ENCODE measurements at places on chromosomes 16 and 17.

GRCh38 chr17:57260325-57261083 is 4.2 kb downstream of the MSI2 start:
- peaks cover 66% of the 10 kb centered on the region for H3K4me1 ChIP-seq
- no peaks in the 10 kb centered on the region for H3K27me3 ChIP-seq
- no peak for DNase-seq
- peaks cover 11% of the 10 kb centered on the region for H3K36me3 ChIP-seq

DNA sequence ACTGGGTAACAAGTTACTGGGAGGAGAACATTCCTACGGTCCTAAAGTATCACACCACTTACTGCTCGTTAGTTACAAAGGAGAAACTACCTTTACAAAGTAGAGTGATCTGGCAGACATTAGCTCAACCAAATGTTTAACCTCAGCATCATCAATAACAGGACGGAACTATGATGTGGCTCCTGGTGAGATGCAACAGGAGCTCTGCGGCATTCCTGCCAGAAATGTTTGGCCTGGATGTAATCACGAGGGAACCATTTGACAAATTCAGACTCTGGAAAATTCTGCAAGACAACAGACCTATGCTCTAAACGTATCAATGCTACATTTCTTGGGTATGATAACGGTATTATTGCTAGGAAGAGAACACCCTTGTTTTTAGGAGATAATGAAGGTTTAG is 80.4 kb downstream of the MRM3 start:
- DNase-seq, result no peak
- no peaks in the 10 kb centered on the region for H3K4me1 ChIP-seq
- H3K27me3 ChIP-seq, result no peaks in the 10 kb centered on the region
- no peaks in the 10 kb centered on the region for H3K36me3 ChIP-seq
- H3K27ac ChIP-seq, result no peak overlapping the region
- H3K4me3 ChIP-seq, result no peak overlapping the region

DNA sequence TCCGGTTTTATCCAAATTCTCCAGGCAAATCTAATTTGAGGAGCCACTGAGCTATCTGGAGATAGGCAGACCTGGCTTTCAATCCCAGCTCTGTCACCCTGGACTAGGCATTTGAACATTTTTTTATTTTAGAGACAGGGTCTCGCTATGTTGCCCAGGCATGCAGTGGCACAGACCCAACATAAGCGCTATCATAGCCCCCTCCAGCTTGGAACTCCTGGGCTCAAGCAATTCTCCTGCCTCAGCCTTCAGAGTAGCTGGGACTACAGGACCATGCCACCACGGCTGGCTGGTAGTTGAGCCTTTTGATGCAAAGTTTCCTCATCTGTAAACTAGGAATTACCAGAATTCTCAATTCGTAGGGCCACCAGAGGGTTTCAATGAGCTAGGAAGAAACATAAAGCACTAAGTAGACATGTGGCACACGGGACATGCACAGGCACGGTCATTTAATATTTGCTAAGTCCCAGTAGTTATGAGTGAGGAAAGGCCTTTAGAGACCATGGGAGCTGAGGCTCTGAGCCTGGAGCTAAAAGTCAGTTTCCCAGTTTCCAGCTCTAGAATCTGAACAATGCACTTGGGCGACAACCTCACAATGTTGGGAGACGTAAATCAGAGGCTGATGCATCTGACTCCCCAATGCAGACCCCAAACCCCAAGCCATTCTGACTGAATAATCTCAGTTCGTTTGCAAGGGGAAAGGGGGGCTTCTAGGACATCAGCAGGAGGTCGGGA is 1.1 kb downstream of the ELOB start:
- H3K4me1 ChIP-seq, result no peaks in the 10 kb centered on the region
- no peaks in the 10 kb centered on the region for H3K27me3 ChIP-seq
- no peak for DNase-seq
- H3K36me3 ChIP-seq, result peaks cover 12% of the 10 kb centered on the region

- H3K27me3 ChIP-seq, result no peaks in the 10 kb centered on the region
- peaks cover 4% of the 10 kb centered on the region for H3K4me1 ChIP-seq
- peak within 1 kb of the TSS; percentile 91 for H3K4me3 ChIP-seq
- DNase-seq, result peak; percentile 82
- no peaks in the 10 kb centered on the region for H3K36me3 ChIP-seq
- peak within 1 kb of the TSS; percentile 78 for H3K27ac ChIP-seq
These were observed at the start of gene SLFN12 for GRCh38 chr17:35432176-35433074. SLFN12 (minus strand) TSS chr17:35432500; CDS start chr17:35423028, 9,472 bp downstream.

DNA sequence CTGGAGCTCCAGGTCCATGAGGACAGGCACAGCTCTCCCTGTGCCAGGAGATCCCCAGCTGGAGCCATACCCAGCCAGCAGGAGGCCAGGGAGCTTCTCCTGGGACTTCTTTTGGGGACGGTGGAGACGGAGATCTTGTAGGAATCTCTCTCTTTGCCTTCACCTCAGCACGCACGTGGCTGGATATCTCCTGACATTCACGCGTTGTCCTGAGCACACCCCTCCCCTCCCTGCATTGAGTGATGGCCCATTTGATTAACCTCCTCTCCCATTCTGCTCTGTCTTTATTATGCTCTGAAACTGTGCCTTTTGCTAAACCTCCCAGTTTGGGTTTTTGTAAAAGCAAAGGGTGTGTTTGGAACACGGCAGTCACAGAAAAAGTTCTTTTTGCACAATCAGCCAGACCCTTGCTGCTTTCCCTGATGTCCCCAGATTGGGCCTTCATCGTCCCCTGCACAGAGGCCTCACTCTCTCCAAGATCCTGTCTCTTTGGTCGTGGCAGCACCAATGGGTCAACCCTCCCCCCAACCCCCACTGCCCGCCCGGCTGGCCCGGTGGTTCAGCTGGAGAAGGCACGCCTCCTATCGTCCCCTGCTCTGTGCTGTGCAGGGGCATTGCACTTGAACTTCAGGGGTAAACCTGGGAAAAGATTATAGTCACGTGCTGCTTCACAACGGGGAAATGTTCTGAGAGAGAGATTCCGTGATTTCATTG is 32.5 kb upstream of the LGALS9 start:
- H3K4me3 ChIP-seq, result no peak overlapping the region
- peaks cover 45% of the 10 kb centered on the region for H3K36me3 ChIP-seq
- peaks cover 16% of the 10 kb centered on the region for H3K4me1 ChIP-seq
- DNase-seq, result no peak
- H3K27me3 ChIP-seq, result no peaks in the 10 kb centered on the region
- no peak overlapping the region for H3K27ac ChIP-seq

DNA sequence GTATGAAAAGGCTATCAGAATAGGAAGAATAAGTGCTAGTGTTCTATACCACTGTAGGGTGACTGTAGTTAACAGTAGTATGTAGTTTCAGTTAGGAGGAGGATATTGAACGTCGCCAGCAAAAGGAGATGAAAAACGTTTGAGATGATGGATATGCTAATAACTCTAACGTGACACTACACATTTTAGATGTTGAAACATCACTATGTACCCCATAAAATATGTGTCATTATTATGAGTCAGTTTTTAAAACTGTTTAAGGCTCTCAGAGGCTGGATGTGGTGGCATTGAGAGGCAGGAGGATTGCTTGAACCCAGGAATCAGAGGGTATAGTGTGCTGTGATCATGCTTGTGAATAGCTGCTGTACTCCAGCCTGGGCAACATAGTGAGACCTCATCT is 31.8 kb downstream of the UBN1 start:
- H3K36me3 ChIP-seq, result peaks cover 25% of the 10 kb centered on the region
- no peaks in the 10 kb centered on the region for H3K27me3 ChIP-seq
- no peak for DNase-seq
- H3K4me1 ChIP-seq, result no peaks in the 10 kb centered on the region

GRCh38 chr17:4443476-4443875 is 9.7 kb downstream of the SPNS3 start:
- H3K4me1 ChIP-seq, result no peaks in the 10 kb centered on the region
- no peak overlapping the region for H3K4me3 ChIP-seq
- no peak overlapping the region for H3K27ac ChIP-seq

GRCh38 chr16:89319886-89320781 is 102.6 kb downstream of the ZNF778 start:
- DNase-seq, result peak; percentile 76
- H3K36me3 ChIP-seq, result peaks cover 2% of the 10 kb centered on the region
- peaks cover 94% of the 10 kb centered on the region for H3K4me1 ChIP-seq
- H3K27me3 ChIP-seq, result no peaks in the 10 kb centered on the region
- no peak overlapping the region for H3K27ac ChIP-seq

DNA sequence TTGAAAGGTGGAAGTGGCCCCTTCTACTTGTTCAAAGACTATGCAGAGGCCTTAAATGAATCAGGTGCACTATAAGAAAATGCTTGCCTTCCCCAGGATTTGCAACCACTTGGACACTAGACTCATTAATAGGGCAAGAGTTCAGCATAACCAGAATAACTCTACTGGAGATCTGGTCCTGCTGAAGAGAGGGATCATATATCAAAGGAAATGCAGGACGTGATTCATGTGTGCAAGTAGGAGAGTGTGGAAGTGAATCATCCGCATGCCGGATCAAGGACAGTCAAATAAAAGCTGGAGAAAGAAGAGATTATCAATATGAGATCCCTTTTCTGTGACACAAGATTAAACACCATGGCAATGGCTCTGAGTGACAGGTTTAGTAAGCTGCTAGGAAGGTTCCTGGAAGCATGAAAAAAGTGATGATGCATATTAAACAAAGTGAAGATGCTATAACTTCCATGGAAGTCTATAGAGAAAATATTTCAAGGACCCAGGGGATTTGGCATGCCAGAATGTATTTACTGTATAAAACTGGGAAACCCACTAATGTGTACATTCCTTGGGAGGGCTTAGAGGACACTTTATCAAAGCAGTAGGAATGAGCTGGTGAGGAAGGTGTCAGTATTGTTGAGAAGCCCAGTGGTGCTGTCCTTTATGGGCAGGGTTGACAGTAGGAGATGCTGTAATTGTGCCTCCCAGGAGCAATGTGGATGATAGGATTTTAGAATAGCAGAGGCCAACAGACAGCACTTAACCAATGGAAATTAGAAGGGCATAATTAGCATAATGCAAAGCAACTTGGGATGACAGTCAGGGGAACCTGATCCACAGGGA is 133.1 kb downstream of the ABCA8 start:
- H3K4me1 ChIP-seq, result no peaks in the 10 kb centered on the region
- DNase-seq, result no peak
- H3K27me3 ChIP-seq, result no peaks in the 10 kb centered on the region
- H3K27ac ChIP-seq, result no peak overlapping the region
- no peaks in the 10 kb centered on the region for H3K36me3 ChIP-seq

- H3K27me3 ChIP-seq, result no peaks in the 10 kb centered on the region
- no peak overlapping the region for H3K4me3 ChIP-seq
- DNase-seq, result no peak
- no peaks in the 10 kb centered on the region for H3K4me1 ChIP-seq
- H3K27ac ChIP-seq, result no peak overlapping the region
- H3K36me3 ChIP-seq, result no peaks in the 10 kb centered on the region
These were observed 85.9 kb downstream of the EMP2 start for GRCh38 chr16:10494343-10495030.

DNA sequence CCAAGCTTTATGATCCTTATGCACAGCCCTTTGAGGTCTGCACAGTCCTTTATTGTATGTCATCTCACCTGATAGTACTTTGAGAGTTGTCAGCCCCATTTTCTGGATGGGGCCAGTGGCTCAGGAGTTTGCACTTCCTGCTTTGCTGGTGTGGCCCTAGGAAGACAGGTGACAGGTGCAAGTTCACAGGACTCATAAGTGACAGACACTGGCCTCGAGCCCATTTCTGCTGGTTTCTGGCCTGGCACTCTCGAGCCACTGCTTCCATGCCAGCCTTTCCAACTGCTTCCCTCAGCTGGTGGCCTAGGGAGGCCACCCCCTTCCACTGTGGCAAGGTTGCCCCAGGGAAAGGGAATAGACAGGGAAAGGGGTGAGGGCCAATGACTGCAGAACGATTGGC is 84.4 kb upstream of the CCL1 start:
- no peak overlapping the region for H3K27ac ChIP-seq
- no peak overlapping the region for H3K4me3 ChIP-seq
- H3K27me3 ChIP-seq, result no peaks in the 10 kb centered on the region

DNA sequence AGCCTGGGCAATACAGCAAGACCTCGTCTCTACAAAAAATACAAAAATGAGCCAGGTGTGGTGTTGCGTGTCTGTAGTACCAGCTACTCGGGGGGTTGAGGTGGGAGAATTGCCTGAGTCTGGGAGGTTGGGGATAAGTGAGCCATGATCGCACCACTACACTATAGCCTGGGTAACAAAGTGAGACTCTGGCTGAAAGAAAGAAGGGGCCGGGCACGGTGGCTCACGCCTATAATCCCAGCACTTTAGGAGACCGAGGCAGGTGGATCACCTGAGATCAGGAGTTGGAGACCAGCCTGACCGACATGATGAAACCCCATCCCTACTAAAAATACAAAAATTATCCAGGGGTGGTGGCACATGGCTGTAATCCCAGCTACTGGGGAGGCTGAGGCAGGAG is 10.5 kb upstream of the GRB2 start:
- H3K27ac ChIP-seq, result no peak overlapping the region
- H3K36me3 ChIP-seq, result no peaks in the 10 kb centered on the region
- no peak for DNase-seq
- H3K27me3 ChIP-seq, result no peaks in the 10 kb centered on the region

- H3K27ac ChIP-seq, result no peak overlapping the region
- H3K36me3 ChIP-seq, result no peaks in the 10 kb centered on the region
- H3K4me3 ChIP-seq, result no peak overlapping the region
These were observed 40.2 kb upstream of the MAF start for GRCh38 chr16:79640513-79641360.

DNA sequence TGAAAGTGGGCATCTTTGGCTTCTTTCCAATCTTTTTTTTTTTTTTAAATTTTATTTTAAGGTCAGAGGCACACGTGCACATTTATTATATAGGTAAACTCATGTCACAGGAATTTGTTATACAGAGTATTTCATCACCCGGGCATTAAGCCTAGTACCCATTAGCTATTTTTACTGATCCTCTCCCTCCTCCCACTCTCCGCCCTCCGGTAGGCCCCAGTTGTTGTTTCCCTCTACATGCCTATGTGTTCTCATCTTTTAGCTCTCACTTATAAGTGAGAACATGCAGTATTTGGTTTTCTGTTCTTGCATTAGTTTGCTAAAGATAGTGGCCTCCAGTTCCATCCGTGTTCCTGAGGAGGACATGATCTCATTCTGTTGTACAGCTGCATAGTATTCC is 108.5 kb downstream of the CYB561 start:
- H3K27ac ChIP-seq, result no peak overlapping the region
- peaks cover 2% of the 10 kb centered on the region for H3K4me1 ChIP-seq
- no peaks in the 10 kb centered on the region for H3K27me3 ChIP-seq

DNA sequence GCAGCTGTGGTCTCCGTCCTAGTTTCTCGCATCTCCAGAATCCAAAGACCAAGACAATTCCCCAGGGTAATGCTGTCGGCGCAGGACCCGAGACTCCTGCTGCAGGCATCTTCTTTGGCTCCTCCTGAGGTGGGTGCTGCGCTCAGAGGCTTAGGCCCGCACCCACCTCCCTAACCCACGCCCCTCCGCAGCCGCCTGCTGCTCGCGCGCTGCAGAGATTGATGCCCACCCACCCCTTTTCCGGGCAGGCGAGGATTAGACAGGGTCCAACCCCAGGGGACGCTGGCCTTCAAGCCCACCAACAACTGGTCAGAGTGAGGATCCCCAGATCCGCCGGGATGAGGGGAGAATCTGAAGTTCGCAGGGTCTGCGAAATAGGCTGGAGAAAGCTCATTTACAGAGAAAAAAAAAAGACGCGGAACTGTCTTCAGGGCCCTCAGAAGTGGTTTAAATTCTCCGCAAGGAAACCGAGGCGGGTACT is 27.9 kb downstream of the SLFN11 start:
- H3K27ac ChIP-seq, result no peak overlapping the region
- H3K36me3 ChIP-seq, result peaks cover 6% of the 10 kb centered on the region
- H3K27me3 ChIP-seq, result peaks cover 6% of the 10 kb centered on the region
- H3K4me1 ChIP-seq, result peaks cover 2% of the 10 kb centered on the region
